ENCODE measurements at places on chromosomes 2 and 18. TPM values are rescaled to one million over a fixed set of nuclear protein-coding genes. Genes with fewer than 3 reads are reported as not detected.

GREB1L gene
- polyA plus RNA-seq = 0.09 TPM

SERPINB13 gene
- not detected for polyA plus RNA-seq

CFC1 gene
- polyA plus RNA-seq = not detected

DNA sequence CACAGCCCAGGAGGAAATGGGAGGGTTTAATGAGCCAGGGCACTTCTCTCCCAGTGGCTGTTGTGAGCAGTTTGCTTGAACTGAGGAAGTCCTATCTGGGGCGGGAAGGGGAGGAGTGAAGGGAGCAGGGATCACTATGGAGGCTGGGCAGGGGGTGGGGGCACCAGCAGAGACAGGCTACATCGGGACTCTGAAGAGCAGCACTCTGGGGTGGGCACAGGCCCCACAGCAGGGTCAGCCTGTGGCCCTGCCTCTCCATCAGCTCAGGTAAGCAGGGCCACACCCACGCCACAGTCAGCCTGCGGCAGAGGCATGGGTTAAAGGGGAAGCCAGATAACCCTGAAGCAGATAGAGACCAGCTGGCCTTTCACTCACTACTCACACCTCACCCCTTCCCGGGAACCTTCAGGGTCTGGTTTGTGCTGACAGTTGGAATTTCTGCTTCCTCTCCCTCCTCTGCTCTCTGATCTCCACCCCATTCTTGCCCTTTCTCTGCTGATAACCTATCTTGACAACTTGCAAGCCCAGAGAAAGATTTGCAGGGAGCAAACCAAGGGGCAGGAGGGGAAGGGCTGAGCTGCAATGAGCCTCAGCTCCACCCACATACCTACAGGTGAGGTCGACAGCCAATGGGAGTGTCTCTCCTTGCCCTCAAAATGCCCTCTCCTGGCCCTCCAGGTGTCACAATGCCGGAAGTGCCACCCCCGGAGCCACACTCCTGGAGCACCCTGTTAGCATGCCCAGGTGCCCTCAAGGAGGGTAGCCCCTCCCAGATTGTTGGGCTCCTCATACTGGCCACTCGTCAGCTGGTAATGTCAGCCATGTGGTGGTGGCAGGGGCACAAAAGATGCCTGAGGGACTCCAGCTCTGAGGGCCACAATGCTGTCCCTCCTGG is 3.7 kb downstream of the SIGLEC15 start:
- H3K27ac ChIP-seq = no peak overlapping the region
- no peaks in the 10 kb centered on the region for H3K36me3 ChIP-seq
- peaks cover 35% of the 10 kb centered on the region for H3K4me1 ChIP-seq

LHCGR gene
- not detected for polyA plus RNA-seq

CKAP2L gene
- not detected for polyA plus RNA-seq

DSG4 gene
- not detected for polyA plus RNA-seq

DNA sequence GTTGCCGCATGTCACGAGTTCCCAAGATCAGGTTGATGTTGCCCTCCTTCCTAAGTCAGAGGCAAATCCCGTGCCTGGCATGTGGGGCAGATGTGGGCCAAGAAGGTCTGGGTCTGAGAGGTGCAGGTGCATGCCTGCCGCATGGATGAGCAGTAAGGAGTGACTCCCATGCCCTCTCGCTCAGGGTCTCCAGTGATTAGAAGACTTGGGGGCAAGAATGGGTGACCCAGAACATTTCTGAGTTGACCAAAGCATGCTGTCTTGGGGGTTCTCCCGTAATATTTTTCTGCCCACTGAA is 120.6 kb upstream of the HDAC4 start:
- no peaks in the 10 kb centered on the region for H3K36me3 ChIP-seq
- no peak overlapping the region for H3K4me3 ChIP-seq
- no peaks in the 10 kb centered on the region for H3K4me1 ChIP-seq
